Thymus (tissue), 14 donors: ENCODE measurements at places on chromosomes 4 and X.

DNA sequence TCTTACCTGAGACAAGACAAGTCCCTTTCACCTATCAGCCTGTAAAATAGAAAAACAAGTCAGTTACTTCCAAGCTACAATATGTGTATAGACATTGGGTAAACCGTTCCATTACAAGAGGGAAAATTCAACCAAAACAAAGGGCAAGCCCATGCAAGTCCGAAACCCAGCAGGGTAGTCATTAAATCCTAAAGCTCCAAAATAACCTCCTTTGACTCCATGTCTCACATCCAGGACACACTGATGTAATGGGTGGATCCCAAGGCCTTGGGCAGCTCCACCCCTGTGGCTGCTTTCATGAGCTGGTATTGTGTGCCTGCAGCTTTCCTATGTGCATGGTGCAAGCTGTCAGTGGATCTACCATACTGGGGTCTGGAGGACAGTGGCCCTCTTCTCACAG lies 14.7 kb upstream of the FAM47B start:
- DNase-seq, result no peak
- no peak overlapping the region for H3K4me3 ChIP-seq
- no peak overlapping the region for H3K27ac ChIP-seq

- no peak overlapping the region for H3K4me3 ChIP-seq
- no peaks in the 10 kb centered on the region for H3K4me1 ChIP-seq
- no peak overlapping the region for H3K27ac ChIP-seq
- H3K27me3 ChIP-seq, result no peaks in the 10 kb centered on the region
- DNase-seq, result no peak
Observed at GRCh38 chr4:94961420-94961819, 203.7 kb downstream of the BMPR1B start.

GRCh38 chrX:12814420-12814819 lies 23.2 kb downstream of the PRPS2 start:
- peaks cover 22% of the 10 kb centered on the region for H3K4me1 ChIP-seq
- H3K27me3 ChIP-seq, result no peaks in the 10 kb centered on the region
- no peak overlapping the region for H3K27ac ChIP-seq

DNA sequence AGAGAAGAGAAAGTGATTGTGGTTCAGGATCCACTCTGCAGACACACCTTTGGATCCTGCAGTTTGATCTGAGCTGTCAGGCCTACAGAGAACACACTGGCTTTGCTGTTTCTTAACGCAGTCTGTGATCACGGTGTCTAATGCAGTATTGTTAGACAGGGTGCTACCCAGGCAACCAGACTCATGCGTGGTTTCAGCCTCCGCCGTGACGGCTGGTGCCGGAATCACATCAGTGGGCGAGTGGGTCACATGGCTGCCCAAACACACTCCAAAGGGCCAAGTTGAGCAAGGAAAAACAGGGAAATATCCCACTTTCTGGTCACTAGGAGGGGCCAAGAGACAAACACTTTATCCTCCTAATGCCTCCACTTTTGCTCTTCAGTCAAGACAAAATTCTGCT lies 27.5 kb downstream of the CCDC149 start:
- no peaks in the 10 kb centered on the region for H3K27me3 ChIP-seq
- H3K36me3 ChIP-seq, result no peaks in the 10 kb centered on the region
- DNase-seq, result no peak

GRCh38 chrX:20128670-20129069 lies 12.0 kb upstream of the MAP7D2 start:
- peaks cover 10% of the 10 kb centered on the region for H3K36me3 ChIP-seq
- no peak overlapping the region for H3K27ac ChIP-seq
